ENCODE measurements at places on chromosomes 12 and 14.

- DNase-seq = no peak
Measured at GRCh38 chr12:66203820-66204219, 14.8 kb downstream of the IRAK3 start.

- no peak for DNase-seq
Measured at GRCh38 chr12:82695531-82695930, 8.8 kb downstream of the TMTC2 start.

- DNase-seq = no peak
Measured at GRCh38 chr14:93019970-93020369, 95.8 kb downstream of the ITPK1 start.

DNA sequence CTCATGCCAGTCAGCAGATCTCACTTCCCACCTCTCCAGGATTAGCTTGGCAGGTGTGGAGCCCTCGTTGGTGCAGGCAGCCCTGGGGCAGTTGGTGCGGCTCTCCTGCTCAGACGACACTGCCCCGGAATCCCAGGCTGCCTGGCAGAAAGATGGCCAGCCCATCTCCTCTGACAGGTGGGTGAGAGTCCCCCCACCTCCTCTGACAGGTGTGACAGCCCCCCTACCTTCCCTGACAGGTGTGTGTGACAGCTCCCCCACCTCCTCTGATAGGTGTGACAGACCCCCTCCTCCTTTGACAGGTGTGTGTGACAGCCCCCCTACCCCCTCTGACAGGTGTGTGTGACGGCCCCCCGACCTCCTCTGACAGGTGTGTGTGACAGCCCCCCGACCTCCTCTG, 26.3 kb downstream of the PAPLN start:
- no peak for DNase-seq

GRCh38 chr14:37708481-37708880, 113.1 kb downstream of the TTC6 start:
- no peak for DNase-seq

Measured in SHP77 (cell line).